ENCODE measurements at places on chromosomes 7 and 10.

- DNase-seq, result no peak
Measured at GRCh38 chr7:114819616-114820362, 102.1 kb upstream of the MDFIC start.

DNA sequence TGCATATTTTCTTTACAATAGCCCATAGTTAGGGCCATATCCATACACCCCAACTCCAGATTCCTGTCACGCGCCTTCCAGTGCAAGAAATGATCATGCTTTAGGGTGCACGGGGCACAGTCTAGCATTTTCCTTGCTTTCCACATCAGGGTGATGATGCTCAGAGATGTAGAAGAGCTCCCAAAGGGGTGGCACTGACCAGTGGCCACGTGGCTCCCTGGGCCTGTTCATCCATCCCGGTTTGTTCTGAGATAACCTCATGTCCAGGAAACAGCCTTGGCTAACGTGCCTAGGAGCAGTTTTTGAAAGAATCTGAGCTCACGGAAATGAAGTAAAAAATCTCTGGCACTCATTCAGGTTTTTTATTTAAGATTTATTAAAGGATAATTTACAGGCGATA is 139.3 kb downstream of the GALNT17 start:
- DNase-seq, result no peak

DNA sequence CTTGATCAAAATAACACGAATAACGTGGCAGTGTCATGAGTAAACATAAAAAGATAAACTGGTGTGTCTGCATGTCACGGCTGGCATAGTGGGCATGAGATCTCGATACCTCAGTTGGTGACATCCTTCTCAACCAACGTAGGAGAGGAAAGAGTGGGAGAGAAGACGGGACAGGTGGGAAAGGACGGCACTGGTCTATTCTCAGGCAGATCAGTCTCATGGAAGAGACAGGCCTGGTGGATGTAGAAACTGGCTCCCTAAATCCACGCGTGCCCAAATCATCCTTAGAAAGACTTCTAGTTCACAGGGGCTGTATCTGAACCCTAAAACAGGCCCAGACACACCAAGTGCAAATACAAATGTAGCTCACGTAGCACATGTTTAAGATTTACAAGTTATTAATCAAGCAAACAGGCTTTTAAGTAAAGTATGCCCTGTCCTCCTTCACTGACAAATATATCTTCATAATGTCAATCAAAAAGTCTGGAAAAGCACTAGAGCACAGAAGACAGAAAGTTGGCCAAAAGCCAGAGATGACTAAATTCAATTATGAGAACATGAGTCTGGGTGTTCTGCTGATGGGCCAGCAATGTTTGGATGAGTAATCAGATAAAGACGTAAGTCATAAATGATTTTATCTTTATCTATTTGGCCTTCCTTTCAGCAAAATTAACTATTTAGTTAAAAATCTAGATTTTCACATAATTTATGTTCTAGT is 56.3 kb downstream of the SFMBT2 start:
- DNase-seq, result no peak

GRCh38 chr7:79837915-79838314 is 296.7 kb upstream of the GNAI1 start:
- no peak for DNase-seq

- no peak for DNase-seq
Measured at GRCh38 chr7:157570531-157571200, 233.9 kb downstream of the DNAJB6 start.

GRCh38 chr7:139960157-139960556 is 102.6 kb downstream of the PARP12 start:
- DNase-seq, result no peak

GRCh38 chr7:140674899-140675701 is 2.4 kb downstream of the ADCK2 start:
- DNase-seq, result peak; percentile 62

DNA sequence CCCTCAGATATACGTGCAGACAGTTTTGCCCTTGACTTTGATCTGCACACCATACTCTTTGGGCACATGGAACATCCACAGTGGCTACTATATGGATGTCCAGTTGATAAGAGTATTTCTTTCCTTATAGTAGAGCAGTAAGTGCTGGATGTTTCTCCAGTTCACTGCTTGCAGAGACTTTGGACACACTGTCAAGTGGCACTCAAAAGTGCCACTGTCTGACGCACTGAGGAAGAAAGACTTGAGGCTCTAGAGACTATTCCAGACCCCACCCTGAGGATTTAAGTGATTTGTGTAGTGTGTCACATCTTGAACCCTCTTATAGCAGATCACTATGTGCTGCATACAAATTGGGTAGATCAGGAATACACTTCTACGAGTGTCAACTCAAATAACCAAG is 179.1 kb downstream of the GNAI1 start:
- no peak for DNase-seq

- DNase-seq, result no peak
Measured at GRCh38 chr10:74174521-74174920, 23.5 kb downstream of the ADK start.

GRCh38 chr7:117395743-117396142 is 31.6 kb downstream of the ASZ1 start:
- DNase-seq, result no peak

GRCh38 chr10:113494761-113495160 is 58.1 kb upstream of the HABP2 start:
- peak; percentile 18 for DNase-seq

GRCh38 chr7:12256090-12256489 is 45.0 kb downstream of the TMEM106B start:
- no peak for DNase-seq

DNA sequence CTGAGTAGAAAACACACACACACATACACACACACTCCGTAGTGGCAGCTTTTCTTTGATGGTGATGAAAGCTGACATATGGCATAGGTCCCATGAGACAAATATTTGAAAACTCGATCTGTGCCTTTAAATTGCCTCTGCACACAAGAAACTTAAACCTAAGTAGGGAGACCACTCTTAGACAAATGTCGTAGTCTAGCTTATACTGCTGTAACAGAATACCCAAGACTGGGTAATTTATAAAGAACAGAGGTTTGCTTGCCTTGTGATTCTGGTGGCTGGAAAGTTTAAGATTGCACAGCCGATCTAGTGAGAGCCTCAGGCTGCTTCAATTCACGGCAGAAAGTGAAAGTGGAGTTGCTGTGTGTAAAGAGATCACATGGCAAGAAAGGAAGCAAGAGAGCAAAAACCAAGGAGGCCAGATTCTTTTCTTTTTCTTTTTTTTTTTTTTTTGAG is 489.4 kb upstream of the SORCS1 start:
- no peak for DNase-seq

DNA sequence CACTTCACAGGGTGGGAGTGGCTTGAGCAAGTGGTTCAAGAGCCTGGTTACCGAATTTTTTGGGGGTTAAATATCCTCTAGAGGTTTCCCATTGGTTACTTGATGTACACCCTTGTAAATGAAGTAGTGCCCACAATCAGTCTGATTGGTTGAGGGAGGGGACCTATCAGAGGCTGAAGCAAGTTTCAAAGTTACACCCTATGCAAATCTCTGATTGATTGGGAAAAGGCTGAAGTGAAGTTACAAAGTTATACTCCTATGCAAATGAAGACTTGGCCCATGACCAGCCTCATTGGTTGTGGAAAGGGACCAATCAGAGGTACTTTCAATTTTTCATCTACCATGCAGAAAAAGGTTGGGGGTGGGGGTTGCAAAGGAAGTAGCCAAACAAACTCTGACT is 34.7 kb downstream of the UBE2D4 start:
- no peak for DNase-seq

DNA sequence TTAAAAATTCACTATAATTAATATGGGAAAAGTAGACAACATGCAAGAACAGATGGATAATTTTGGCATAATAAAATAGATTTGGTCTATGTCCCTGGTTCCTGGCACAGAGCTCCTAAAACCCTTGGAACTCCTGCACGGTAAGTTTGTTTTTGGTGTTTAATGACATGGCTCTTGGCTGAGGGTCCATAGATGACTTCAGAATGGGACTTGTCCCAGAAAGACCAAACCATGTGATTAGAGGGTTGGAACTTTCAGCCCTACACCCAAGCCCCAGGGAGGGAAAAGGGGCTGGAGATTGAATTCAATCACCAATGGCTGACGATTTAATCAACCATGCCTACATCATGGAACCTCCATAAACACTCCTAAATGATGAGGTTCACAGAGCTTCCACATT is 12.6 kb upstream of the GSDME start:
- DNase-seq, result no peak

GRCh38 chr7:16762177-16762576 is 8.6 kb downstream of the TSPAN13 start:
- DNase-seq, result no peak

DNA sequence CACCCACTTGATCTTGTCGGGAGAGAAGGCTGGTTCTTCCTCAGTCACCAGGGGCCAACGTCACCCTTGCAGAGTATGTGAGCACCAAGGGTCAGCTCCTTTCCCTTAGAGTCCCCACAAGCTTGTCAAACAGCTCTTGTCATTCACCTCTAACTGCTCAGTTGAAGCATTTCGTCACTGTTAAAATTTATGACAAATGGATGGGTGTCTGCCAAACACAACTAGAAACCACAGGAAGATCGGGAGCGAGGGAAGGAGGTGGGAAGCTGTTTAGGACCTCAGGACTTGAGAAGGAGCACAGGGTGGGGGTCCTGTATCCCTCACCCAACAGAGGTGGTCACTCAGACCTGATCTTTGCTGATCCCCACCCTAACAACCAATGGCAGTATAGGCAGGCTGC is 373.3 kb upstream of the IGFBP3 start:
- no peak for DNase-seq

- no peak for DNase-seq
Measured at GRCh38 chr10:130461631-130462030, 325.4 kb downstream of the GLRX3 start.

DNA sequence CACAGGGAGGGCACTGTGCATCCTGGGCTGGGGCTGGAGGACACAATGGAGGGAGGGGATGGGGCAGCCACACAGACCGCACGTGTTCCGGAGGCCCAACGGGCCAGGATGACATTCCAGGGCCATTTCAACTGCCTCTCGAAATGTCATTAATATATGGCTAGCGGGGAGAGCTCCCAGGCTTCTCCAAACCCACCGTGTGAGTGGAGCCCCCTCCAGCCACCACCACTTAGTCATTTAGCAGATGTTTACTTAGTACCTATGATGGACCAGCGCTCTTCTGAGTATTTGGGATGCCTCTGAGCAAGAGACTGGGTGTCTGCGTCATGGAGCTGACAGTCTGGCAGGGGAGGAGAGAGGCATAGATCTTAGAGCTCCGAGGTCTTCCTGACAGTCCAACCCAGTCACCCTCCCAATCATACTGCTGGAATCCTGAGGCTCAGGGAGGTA is 107.3 kb downstream of the ZMIZ1 start:
- DNase-seq, result no peak

DNA sequence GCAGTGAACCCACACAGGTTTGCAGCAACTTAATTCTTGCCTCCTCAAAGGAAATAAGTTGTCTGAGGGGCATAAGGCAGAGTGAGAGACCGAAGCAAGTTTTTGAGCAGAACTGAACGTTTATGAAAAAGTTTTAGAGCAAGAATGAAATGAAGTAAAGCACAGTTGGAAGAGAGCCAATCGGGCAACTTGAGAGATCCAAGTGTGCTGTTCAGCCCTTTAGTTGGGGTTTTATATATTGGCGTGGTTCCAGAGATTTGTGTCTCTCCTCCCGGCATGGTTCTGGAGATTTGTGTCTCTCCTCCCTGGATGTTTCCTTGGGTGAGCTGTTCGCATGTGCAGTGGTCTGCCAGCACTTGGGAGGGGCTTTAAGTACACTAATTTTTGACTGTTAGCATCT is 141.4 kb upstream of the DGKB start:
- DNase-seq, result no peak

DNA sequence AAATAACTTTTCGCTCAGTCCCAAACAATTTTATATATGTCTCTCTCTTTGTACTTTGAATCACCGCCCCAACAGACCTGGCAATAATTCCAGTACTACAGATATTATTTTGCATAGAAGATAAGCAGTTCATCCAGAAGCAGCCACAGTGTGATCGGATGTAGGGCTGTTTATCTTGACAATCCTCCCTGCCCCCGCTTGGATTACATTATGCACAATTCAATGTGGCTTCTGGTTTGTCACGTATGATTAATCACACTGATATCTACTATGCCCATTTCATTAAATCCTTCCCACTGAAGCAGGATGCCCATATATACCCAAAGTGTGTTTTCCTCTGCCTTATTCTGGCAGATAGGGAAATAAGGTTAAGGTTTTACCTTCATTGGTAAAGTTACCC is 115.2 kb downstream of the PDE1C start:
- no peak for DNase-seq

DNA sequence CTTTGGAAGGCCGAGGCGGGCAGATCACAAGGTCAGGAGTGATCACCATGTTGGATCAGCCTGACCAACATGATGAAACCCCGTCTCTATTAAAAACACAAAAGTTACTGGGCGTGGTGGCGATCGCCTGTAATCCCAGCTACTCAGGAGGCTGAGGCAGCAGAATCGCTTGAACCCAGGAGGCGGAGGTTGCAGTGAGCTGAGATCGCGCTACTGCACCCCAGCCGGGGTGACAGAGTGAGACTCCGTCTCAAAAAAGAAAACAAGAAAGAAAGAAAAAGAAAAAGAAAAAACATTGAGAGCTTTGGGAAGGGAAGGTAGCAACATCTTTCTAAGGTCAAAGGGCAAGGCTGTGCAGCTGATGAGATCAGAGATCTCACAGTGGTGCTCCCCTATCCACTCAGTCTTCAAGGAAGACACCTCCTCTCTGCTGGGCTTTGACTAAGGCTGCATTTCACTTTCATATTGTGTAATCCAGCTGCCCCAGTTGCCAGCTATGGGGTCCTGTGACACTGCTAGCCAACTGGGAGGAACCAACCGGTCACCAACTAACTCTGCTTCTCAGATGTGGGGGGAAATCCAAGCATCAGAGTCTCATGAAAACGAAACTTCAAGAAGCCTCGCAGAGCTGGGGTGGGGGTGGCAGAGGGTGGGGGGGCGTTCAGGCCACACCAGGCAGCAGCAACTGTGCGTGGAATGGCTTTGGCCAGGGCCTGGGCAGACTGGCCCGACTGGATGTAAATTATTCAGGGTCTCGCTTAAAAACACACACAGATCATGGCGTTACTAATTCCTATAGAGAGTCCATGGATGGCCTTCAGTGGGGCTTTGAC is 1.5 kb downstream of the IL15RA start:
- peak; percentile 31 for DNase-seq

- no peak for DNase-seq
Measured at GRCh38 chr10:61735882-61736281, 73.2 kb downstream of the CABCOCO1 start.

DNA sequence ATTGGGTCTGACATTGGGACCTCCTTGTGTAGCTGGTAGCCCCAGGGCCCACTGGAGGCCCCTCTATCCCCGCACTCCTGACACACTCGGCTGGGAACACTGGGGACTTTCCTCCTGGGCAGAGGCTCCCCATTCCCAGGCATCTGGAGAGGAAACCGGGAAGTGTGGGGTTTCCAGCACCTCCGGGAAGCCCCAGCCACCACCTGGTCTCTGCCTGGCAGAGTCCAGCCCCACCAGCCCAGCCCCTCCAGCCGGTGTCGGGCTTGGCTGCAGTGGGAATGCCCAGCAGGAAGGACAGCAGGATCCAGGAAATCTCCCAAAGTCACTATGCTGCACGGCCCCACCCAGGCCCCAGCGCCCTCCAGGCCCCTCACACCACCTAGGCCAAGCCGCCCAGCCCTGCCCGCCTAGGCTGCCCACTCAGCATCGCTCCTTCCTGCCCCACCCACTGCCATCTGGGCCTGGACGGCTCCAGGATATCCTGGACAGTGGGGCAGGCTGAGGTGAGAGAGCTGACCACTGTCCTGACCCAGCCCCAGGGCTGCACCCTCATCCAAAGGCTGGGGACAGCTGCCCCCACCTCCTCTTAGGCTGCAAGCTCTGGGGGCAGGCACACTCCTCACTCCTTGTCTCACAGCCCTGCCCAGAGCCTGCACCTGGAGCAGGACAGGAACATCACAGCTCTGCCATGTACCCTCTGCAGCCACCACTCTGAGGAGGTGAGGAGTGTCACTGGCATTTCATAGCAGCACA is 11.8 kb downstream of the RASGEF1A start:
- DNase-seq, result no peak

All from putamen (tissue), 1 donor.